Sigmoid colon (tissue), 7 donors: ENCODE measurements at places on chromosomes 1 and 21. TPM values are rescaled to one million over a fixed set of nuclear protein-coding genes. Genes with fewer than 3 reads are reported as not detected.

DNA sequence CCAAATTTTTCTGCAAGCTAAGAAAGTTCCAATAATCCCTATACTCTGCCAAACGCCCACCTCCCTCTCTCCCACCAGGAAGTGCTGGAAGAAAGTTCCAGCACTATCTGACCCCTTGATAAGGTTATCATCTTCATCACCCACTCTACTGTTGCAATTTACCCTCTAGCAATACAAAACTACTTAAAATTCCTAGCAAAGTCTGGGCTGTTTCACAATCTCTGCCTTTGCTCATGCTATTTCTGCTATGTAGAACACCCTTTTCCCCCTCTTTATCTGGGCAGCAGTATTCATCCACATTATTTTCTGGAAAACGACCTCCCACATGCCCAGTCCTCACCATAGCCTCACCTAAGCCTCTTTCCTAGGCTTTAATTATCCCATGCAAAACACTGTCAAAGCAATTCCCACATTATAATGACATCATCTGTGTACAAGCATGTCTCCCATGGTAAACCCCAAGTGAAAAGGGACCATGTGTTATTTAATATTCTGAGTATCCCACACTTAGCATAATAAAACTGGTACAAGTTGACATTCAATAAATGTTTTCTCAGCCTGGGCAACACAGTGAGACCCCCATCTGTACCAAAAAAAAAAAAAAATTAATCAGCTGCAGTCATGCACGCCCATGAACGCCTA, 12.0 kb downstream of the F11R start:
- no peaks in the 10 kb centered on the region for H3K27me3 ChIP-seq
- no peak for DNase-seq
- H3K4me1 ChIP-seq, result no peaks in the 10 kb centered on the region
- H3K36me3 ChIP-seq, result no peaks in the 10 kb centered on the region

DNA sequence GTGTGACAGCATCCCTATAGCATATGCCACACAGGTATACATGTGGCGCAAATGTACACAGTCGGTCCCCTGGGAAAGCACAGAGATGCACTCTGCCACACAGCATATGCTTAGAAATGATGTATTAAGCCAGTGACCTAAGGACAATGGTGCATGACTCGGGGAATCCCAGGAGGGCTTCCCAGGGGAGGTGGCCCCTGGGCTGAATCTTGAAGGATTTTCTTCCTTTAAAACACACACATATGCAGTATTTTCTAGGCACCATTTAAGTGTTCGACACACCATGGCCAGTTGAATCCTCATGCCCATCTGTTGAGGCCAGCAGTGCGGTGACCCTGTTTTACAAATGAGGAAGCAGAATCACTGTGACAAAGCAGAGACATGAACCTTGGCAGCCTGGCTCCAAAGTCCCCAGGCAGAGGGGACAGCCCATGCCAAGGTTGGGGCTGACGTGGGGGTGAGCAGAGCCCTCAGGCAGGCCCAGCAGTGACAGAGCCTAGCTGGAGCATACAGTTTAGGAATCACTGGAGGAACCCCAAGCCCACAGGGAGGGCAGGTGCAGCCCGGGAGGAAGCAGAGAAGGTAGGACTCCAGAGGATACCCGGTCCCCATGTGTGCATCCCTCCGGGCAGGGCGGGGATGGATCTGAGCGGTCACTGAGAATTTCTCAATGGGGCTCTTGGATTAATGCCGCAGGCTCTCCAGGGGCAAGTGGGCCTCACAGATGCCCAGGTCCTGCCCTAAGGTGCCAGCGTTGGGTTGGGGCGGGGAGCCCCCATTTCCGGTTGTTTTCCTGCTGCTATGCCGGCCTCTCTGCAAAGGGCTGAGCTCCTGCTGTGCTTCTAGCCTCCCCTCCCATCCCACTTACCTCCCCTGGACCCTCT, 28.4 kb downstream of the WNT3A start:
- H3K4me1 ChIP-seq, result peaks cover 10% of the 10 kb centered on the region
- peak; percentile 44 for DNase-seq
- H3K27me3 ChIP-seq, result peaks cover 20% of the 10 kb centered on the region
- H3K4me3 ChIP-seq, result no peak overlapping the region
- H3K36me3 ChIP-seq, result no peaks in the 10 kb centered on the region

DNA sequence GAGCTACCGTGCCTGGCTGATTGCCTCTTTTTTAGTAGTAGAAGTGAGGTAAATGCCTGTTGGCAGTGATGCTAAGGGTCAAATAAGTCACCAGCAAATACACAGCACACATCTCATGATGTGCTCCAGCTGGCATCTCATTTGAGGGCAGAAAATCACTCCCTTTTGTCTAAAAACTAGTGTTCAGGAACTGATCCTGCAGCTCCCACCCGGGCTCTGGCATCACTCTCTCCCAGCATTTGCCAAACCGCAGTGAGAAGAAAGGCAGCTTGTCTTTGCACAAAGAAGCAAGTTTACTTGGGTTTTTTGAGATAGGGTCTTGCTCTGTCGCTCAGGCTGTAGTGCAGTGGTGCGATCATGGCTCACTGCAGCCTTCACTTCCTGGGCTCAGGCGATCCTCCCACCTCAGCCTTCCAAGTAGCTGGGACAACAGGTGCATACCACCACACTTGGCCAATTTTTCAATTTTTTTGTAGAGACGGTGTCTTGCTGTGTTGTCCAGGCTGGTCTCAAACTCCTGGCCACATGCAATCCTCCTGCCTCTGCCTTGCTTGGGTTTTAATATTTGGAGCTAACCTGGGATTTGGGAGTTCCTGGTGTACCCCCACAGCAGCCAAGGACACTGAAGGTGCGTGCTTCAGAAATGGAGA, 4.1 kb downstream of the RBP7 start:
- peaks cover 15% of the 10 kb centered on the region for H3K4me1 ChIP-seq
- H3K4me3 ChIP-seq, result no peak overlapping the region
- H3K27ac ChIP-seq, result no peak overlapping the region
- H3K27me3 ChIP-seq, result peaks cover 12% of the 10 kb centered on the region
- no peaks in the 10 kb centered on the region for H3K36me3 ChIP-seq

RBM11 gene
- total RNA-seq, result 0.28 TPM

TCHH gene
- 0.16 TPM for total RNA-seq
